Esophagus muscularis mucosa (tissue), 4 donors: ENCODE measurements at places on chromosomes 7 and 10. TPM values are rescaled to one million over a fixed set of nuclear protein-coding genes. Genes with fewer than 3 reads are reported as not detected.

- no peak for DNase-seq
These were observed 182.6 kb upstream of the FEZF1 start for GRCh38 chr7:122487131-122487530.

- no peak for DNase-seq
These were observed 31.4 kb downstream of the SVIL start for GRCh38 chr10:29603223-29603896.

GRCh38 chr10:71256661-71257318, 44.4 kb downstream of the UNC5B start:
- no peak for DNase-seq

DNA sequence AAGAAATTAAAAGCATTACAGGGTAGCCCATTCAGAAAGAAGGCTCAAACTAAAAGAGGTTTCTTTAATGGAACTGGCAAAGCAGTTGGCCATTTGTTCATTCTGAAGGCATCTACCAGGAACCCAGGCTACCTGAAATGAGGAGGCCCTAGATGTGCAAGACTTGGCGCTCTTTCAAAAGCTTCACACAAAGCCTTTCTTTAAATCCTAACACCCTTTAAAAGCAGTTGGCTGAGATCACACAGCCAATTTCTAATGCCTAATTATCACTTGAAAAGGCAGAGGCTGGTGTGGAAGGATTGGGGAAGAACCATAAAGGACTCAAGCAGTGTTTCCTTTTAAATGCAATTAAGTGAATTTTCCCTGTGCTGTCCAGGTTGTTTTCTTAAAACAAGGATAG, 23.2 kb downstream of the PPP1R17 start:
- no peak for DNase-seq

DNA sequence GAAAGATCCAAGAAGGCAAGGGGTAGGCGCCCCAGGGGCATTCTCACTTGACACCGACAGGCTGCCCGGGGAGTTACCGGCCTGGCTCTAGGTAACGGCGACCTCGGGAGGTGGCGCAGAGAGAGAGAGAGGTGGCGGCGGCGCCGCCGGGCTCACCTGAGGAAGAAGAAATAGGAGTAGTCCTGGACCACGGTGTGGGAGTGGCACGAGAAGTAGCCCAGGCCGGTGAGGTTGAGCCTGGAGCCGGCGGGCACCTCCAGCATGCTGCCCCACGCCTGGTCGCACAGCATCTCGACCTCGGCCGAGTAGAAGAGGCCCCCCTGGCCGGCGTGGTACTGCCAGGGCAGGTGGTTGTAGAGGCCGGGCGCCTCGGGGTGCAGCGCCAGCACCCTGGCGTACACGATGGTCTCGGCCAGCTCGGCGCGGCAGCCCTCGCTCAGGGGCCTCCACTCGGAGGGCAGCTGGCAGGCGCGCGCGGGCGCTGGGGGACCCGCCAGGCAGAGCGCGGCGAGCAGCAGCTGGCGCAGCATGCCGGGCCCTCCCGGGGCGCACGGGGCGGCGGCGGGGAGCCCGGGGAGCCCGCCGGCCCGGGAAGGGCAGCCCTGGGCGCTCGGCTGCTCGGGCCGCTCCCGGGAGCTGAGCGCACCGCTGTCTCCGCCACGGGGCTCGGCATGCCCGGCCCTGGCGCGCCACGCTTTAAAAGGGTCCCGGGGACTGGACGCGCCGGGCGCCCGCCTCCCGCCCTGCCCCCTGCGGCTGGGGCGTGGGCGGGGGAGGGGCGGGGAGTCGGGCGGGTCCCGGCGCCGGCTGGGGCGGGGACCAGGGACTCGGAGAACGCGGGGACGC, at the start of gene CCDC3:
TSS of gene CCDC3 (minus strand) at position 673 of the 846 bp plus-strand sequence. CDS start at position 530, 143 bp downstream.
- no peak for DNase-seq

SEMA3E gene
- 11.2 TPM for total RNA-seq

MLXIPL gene
- 10.9 TPM for total RNA-seq

MEOX2 gene
- 32.3 TPM for total RNA-seq

ZNF25 gene
- total RNA-seq: 24.5 TPM

PKD2L1 gene
- total RNA-seq: not detected

CYP3A5 gene
- total RNA-seq: 0.91 TPM

FLNC gene
- 418 TPM for total RNA-seq

SLC18A2 gene
- 2.8 TPM for total RNA-seq
